ENCODE measurements at places on chromosomes 6 and 20.

DNA sequence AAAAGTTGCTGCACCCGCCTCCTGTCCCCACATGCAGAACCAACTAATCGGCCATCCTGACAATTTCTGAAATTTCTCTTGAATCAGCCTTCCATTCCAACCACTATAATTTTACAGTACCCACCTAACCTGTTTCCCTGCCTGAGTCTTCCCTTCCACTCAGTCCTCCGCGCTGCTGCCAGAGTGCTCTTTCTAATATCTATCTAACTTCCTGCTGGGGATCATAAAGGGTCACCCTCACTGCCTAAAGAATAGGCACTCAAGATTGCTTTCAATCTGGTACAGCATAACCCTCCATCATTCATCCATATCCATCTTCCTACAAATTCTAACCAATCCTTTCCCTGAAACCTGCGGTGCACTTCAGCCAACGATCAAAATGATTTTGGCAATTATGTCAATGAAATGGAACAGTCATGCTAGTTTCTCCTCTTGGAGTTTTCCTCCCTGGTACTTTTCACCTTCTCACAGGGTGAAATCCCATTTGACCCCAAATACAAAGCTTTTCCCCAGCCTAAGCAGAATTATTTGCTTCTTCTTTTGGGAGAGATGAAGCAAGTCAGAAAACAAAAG is 117.5 kb upstream of the BEND6 start:
- DNase-seq: no peak

GRCh38 chr20:29409833-29410805 is 1847.3 kb upstream of the DEFB115 start:
- DNase-seq: no peak

- DNase-seq: no peak
These were observed 74.7 kb upstream of the SLC22A16 start for GRCh38 chr6:110551088-110551487.

- no peak for DNase-seq
These were observed 2.1 kb upstream of the PREX1 start for GRCh38 chr20:48829940-48830339.

DNA sequence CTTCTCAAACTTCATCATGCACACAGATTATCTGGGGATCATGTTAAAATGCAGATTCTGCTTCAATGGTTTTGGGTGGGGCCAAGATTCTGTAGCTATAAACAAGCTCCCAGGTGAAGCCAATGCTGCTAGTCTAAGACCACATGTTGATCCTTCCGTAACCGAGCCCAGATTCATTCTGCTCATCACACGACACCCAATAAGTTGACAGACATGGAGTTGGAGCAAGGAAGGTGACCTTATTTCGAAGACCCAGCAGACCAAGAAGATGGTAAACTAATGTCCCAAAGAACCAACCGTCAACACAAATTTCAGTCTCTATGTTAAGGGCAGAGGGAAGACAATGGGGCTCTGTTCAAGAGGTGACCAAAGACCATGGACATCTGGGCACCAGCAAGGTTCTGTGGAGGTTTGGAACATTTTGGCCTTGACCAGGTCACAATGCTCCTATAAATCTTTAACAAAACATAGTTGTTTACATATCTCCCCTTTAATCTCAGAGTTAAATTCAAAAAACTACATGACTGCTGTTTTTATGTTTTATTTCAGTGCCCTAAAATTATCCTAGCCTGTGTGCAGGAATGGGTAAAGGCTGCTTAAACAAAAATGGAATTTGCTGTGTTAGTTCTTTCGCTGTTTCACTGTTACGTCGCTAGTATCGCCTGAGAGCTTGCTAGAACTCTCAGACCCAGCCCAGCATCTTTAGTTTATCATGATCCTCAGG is 50.1 kb downstream of the SPTLC3 start:
- DNase-seq: no peak

DNA sequence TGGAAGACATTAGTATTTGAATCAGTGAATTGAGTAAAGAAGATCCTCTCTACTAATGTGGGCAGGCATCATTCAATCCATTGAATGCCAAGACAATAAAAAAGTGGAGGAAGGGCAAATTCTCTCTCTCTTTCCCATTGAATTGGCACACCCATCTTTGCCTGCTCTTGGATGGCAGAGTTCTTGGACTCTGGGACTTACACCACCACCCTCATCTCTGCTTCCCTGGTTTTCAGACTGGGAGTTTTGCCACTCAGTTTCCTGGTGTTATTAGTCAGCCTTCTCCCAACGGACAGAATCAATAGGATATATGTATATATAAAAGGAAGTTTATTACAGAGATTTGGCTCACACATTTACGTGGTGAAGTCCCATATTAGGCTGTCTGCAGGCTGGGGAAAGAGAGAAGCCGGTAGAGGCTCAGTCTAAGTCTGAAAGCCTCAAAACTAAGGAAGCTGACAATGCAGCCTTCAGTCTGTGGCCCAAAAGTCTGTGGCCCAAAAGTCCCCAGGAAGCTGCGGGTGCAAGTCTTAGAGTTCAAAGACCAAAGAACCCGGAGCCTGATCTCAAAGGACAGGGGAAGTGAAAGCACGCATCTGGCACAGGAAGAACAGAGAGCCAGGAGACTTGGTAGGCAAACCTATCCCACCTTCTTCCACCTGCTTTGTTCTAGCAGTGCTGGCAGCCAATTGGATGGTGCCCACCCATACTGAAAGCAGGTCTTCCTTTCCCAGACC is 64.4 kb downstream of the SMPDL3A start:
- DNase-seq: no peak

DNA sequence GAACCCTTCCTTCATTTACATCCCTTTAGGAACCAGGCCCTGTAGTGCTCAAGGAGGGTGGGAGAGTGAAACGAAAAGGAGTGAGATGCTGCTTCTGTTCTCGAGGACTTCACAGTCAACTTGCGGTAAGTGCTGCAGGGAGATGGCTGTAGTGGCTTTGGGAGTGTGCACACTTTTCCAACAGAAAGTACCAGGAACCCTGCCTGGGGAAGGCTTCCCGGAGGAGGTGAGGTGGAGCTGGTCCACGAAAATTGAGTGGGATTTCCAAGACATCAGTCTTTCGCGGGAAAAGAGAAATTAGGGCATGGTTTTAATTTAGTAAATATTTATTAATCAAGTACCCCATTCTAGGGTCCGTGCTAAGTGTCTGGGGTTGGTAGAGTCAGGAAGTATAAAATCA is 12.7 kb downstream of the TRIM31 start:
- no peak for DNase-seq

DNA sequence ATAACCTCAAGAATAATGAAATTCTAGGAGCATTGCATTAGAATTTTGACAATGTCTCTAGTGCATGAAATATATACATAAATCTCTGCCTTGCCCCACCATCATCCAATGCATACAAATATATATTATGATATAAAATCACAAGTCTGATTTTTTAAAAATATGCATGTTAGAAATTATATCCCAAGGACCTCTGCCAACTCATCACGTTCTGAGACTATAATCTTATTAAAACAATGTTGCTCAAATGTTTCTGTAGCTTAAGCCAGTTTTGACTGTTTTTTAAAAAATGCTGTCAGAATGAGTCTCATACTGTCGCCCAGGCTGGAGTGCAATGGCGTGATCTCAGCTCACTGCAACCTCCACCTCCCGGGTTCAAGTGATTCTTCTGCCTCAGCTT is 287.0 kb upstream of the SOX4 start:
- DNase-seq: no peak

GRCh38 chr20:57190536-57191264 is 75.7 kb downstream of the BMP7 start:
- DNase-seq: no peak

- no peak for DNase-seq
These were observed 749 bp downstream of the FRK start for GRCh38 chr6:116059713-116060571.

DNA sequence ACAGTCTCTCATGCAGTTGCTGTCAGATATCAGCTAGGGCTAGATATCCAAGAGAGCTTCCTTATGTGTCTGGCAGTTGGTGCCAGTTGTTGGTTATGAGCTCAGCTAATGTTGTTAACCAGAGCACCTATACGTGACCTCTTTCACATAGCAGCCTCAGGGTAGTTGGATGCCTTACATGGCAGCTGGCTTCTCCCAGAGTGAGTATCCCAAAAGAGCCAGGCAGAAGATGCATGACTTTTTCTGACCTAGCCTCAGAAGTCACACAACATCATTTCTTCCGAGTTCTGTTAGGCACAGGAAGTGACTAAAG is 175.7 kb downstream of the VEGFA start:
- no peak for DNase-seq

GRCh38 chr6:37994223-37994622 is 174.7 kb downstream of the ZFAND3 start:
- no peak for DNase-seq

- peak; percentile 51 for DNase-seq
These were observed 315 bp upstream of the PDE10A start for GRCh38 chr6:165663377-165663735.

- DNase-seq: no peak
These were observed 54.8 kb upstream of the AKIRIN2 start for GRCh38 chr6:87756858-87757257.

GRCh38 chr6:70414813-70415212 is 1.5 kb downstream of the FAM135A start:
- no peak for DNase-seq

DNA sequence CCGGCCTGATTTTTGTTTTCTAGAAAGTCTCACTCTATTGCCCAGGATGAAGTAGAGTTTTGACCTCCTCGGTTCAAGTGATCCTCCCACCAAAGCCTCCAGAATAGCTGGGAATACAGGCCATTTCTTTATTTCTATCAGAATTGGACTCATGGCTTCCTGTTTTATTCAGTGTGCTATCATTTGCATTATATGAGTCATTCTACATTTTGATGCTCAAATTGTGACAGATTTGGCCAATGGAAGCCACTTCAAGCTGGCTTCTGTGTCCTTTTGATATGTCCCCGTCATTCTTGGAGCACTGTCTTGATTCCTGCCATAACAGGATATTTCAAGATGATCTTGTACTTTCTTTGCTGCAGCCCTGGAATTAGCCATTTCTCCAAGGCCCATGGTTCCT is 75.1 kb downstream of the CNBD2 start:
- no peak for DNase-seq

GRCh38 chr6:92050216-92050615 is 1369.1 kb downstream of the EPHA7 start:
- DNase-seq: no peak

DNA sequence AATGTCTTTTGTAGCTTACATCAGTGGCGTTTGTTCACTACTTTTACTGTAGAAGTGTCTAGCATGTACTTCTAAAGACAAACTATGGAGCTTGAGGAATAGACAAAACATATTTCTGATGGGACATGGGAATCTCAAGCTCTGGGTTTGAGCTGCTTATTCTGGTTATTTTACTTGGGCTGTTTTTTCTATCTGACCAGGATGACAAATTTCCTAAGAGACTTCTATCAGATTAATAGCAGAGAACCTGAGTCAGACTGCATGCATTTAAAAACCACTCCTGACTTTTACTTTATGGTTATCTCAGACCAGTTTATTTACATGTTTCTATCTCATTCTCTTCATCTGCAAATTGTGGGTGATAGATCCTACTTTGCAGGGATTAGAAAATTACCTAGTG is 1282.3 kb upstream of the GJE1 start:
- DNase-seq: no peak

- DNase-seq: no peak
These were observed 42.2 kb upstream of the NFATC2 start for GRCh38 chr20:51584737-51585136.

- DNase-seq: no peak
These were observed 37.5 kb upstream of the HAO1 start for GRCh38 chr20:7977709-7978108.

DNA sequence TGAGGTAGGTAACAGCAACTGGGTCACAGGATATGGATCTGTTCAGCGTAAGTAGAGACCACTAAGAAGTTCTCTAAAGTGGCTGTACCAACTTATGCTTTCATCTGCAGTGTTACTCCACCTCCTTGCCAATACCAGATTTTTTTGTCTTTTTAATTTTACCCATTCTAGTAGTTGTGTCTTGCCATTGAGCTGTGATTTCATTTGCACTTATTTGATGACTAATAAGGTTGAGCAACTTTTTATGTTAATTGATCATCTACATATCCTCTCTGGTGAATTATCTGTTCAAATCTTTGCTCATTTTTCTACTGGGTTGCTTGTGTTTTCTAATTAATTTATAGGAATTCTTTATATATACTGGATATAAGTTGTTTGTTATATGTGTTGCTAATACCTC is 82.9 kb downstream of the OGFRL1 start:
- no peak for DNase-seq

- DNase-seq: no peak
These were observed 47.1 kb downstream of the FHL5 start for GRCh38 chr6:96610019-96610418.

Measured in T1000 (cell line).